T-helper 2 cell (primary cell): ENCODE measurements at places on chromosomes 4 and X.

DNA sequence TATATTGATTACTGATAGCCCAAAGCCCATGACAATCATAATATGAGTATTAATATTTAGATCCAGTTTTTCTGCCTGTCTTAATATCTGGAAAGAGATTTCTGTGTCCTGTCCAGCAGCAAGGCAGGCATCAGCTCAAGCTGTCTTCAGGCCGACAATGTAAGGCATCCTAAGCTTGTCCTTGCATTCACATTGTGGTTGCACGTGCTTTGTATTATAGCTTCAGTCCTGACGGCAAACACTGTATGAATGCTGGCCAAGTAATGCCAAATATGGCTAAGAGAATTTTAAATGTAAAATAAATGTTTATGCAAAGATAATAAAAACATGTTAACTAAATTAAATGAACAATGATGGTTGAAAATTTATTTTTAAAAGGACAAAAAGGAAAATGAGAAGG is 255.7 kb upstream of the RPS6KA3 start:
- no peak for DNase-seq

- DNase-seq, result no peak
Observed at GRCh38 chr4:140344621-140345020, 28.8 kb upstream of the SCOC start.

GRCh38 chrX:15073313-15073712 is 196.6 kb downstream of the ASB9 start:
- no peak for DNase-seq

DNA sequence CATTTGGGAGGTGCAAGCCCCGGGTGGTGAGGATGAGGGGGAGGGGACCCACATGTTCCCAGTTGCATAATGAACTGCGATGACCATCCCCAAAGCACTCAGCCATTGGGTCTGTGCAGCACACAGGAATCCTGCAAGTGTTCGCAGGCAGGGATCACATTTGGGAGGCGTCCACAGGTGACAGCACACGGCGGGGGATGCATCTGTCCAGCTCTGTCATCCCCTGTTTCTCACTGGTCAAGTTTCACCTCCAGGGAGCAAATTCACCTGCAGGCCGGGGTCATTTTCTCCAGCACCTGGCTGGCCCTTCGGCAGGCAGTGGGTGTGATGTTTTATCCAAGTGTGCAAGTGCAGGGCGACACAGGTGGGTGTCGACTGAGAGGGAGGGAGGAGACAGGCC is 33.3 kb upstream of the SORCS2 start:
- no peak for DNase-seq

DNA sequence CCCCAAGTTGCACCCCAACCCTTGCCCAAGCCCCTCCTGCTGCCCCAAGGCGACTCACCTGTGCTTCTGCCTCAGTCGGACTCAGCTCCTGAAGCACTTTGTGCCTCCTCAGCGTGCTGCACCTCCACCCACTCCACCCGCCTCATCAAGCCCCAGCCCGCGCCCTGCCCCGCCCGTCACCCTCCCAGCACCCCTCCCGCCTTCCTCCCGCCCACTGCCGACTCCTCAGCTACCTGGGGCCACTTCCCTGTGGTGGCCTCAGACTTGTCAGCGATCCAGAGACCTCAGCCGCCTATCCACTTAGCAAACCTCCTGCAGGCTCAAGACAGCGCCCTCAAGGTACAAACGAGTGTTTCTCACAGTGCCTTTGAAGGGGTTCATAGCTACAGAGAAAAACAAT is 19.6 kb upstream of the IQCM start:
- no peak for DNase-seq

- peak; percentile 7 for DNase-seq
Observed at GRCh38 chr4:1592709-1593417, 91.2 kb downstream of the FAM53A start.
